ENCODE measurements at places on chromosomes 1 and 21.

DNA sequence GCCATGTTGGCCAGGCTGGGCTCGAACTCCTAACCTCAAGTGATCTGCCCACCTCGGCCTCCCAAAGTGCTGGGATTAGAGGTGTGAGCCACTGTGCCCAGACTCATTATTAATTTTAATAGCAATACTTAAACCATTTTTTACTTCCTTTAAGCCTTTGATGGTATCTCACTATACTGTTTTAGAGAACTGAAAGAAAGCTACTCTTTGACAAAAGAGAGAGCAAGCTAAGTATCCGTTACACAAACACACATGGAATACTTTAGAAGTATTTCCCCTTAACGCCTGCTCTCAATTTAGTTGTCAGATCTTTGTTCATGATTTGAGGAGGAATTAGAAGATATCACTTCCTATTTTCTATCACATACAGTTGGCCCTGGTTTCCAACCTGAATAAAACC lies 189.4 kb downstream of the COP1 start:
- DNase-seq, result no peak

DNA sequence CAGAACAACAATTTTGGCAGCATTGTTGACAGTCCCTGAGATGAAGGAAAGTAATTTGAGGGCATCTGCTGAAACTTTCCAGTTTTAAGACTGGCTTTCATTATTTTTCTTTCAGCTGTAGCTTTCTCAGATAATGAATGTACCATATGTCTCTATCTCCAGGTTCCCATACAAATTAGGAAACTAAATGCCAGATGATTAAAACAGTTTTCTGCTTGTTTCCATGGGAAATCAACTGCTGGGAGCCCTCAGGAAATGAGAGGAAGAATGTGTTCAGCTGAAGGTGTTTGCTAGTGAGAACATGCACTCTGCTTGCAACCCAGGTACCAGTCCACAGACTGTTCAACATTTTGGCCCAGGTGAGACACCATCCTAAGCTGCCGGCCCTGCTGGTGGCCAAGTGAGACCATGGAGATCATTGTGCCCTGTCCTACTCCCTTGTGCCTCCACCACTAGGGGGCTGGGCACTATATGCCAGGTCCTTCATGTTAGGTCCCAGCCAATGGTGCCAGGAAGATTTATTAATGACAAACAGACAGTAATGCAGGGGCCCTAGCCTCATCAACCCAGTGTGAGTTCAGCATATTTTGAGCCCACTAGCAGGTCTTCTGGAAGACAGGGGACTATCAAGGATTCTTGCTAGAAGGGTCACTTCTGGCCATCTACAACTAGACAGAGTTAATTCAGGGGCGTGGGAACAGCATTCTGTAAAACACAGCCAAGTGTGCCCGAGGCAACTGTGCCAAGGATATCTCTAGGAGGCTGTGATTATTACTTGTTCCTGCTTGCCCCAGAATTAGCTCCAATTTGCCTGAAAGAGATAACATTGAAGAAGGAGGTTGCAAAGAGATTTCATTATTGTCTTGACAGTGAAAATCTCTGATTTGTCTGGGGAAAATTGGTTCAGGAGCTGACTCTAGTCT lies 17.0 kb upstream of the LRRC8C start:
- no peak for DNase-seq

- DNase-seq, result no peak
Measured at GRCh38 chr1:244962130-244962529, 97.8 kb upstream of the HNRNPU start.

- DNase-seq, result no peak
Measured at GRCh38 chr21:38183961-38184360, 72.8 kb upstream of the KCNJ15 start.

DNA sequence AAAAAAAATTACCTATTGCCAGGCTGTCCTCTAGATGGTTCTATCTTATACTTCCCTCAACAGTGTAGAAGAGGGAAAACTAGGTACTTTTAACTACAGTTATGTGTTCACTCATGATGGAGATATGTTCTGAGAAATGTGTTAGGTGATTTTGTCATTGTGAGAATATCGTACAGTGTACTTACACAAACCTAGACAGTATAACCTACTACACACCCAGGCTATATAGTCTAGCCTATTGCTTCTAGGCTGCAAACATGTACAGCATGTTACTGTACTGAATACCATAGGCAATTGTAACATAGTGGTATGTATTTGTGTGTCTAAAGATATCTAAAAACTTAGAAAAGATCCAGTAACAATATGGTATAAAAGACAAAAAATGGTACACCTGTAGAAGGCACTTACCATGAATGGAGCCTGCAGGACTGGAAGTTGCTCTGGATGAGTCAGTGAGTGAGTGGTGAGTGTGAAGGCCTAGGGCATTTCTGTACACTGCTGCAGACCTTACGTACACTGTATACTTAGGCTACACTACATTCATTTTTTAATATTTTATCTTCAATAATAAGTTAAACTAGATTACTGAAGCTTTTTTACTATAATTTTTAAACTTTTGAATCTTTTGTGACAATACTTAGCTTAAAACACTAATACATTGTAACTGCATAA lies 13.2 kb downstream of the MGST3 start:
- no peak for DNase-seq

- DNase-seq, result no peak
Measured at GRCh38 chr1:9760824-9761223, 62.9 kb downstream of the CLSTN1 start.

- DNase-seq, result no peak
Measured at GRCh38 chr1:58432851-58433668, 113.5 kb downstream of the OMA1 start.

DNA sequence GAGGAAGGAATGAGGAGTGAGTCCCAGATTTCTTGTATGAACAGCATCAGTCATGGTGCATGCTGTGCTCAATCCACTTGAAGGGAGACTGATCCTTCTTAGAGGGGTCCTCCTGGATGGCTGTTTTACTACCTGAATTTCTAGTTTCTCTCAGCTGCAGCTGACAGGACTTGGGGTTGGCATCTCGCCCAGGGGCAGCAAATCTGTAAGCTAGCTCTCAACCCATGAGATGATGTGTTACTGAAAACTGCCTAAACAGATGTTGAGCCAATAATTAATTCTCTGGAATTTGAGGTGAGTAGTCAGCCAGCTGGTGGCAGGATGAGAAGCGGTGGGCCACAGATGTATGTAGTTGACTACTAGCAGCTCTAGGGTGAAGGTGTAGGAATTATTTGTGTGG lies 19.6 kb downstream of the BACH1 start:
- DNase-seq, result no peak

DNA sequence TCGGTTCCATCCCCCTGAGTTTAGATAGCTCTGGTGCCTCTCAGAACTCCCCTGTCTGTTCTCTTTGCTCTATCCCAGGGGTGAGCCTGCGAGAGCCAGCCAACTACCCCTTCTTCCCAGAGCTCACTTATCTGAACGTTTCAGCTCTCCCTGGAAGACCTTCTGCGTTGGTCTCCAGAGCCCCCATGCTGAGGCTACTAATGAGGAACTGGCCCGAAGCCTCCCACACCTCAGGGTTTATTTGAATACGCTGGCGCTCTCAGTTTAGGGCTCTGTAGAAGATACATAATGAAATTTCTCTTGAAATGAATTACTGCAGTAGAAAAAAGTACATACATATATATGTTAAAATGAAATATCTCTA lies 43.5 kb downstream of the TCEANC2 start:
- DNase-seq, result no peak

DNA sequence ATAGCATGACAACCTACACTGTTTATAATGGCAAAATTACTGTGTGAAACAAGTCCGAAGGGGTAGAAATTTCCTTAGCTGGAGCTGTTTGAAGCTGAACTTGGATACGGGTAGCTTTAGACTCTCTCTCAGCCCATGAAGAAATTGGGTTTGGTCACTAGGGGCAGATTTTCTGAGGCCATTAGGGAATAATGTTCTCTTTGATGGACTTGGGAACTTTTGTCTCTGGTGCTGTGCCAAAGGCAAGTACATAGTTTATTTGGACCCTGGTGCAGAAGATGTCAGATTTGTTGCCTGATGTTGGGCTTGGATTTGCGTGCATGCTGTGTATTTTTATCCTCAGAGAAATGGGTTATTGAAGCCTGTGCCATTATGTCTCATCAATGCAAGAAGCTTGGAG lies 109.6 kb downstream of the VPS13D start:
- DNase-seq, result no peak

DNA sequence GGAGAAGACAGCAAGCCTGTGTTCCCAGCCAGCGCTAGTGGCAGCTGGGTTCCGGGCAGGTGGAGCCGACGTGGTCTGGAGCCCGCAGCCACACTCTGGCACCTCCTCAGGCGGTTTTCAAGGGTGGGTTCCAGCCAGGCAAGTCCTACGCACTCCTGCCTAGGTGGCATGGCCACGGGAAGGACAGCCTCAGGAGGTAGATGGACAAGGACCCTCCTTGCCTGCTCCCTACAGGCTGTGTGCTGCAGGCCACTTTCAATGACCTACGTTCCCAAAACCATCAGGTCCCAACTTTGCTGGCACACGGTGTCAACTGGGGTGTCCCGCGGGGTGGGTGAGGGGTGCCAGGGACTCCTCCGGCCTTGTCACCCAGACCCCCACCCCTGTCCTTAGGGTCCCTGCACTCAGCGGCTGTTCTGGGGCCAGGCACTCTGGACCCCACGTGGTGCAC lies 6.7 kb upstream of the PTGER3 start:
- no peak for DNase-seq

DNA sequence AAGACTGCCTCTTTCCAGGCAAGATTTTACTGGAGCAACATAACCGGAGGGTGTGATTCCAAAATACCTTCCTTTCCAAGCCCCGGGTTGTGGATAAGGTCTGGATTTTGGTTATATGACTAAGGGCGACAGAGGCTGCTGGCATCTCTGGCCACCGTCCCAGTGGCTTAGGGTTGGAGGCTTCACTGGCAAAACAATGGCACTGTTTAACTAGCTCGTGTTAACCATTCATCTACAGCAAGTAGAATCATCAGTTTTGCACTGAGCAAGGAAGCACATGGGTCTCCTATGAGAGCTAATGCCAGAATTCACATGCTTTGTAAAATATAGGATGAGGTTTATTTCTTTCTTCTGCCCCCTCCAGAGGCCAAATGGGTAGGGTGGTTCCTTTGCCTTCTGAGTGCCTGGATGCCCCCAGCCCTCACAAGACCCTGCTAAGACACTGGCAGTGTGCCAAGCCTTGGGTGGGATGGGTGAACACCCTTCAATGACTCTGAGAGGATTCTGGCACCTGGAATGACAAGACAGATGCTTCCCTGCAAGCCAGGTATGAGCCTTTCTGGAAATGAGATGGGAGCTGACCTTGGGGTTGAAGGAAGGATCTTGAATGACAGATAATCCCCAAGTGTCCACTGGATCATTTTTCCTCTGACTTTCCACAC lies 36.8 kb downstream of the DHCR24 start:
- no peak for DNase-seq

GRCh38 chr1:238191170-238191569 lies 300.4 kb upstream of the ZP4 start:
- DNase-seq, result no peak

- no peak for DNase-seq
Measured at GRCh38 chr21:46555225-46555617, 49.7 kb downstream of the S100B start.

GRCh38 chr1:47855230-47855629 lies 142.0 kb downstream of the TRABD2B start:
- no peak for DNase-seq

DNA sequence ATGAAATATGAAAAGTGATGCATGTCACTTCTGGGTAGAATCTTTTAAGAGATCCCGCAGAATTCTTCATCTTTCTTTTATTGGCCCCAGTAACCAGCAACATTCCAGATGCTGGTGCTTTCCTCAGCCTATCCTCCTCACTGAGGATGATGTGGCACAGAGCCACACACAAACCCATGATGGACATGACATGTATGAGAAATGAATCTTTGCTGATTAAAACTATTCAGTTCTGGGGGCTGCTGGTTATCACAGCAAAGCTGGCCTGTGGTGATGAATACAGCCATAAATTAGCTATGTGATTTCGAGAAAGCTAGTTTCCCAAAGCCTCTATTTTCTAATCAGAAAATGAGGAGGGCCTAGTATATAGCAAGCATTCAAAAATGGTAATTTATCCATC lies 8.3 kb upstream of the ERICH3 start:
- DNase-seq, result no peak

DNA sequence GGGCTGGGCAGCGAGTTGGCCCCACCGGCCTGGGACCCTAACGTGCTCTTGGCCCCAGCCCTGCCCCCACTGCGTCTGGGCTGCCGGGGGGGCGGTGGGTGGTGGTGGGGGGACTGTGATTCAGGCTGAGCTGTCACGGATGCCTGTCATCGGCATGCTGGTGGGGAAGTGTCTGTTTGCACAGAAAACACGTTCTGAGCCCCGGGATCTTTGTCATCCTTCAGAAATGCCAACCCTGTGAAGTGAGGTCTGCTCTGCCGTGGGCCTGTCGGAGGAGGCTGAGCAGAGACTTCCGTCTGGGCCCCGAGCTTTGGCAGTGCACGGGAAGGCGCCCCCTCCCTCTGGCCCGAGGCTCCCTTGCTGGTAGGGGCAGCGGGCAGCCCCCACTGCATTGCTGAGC lies 24.3 kb upstream of the PLCH2 start:
- no peak for DNase-seq

- no peak for DNase-seq
Measured at GRCh38 chr1:17192394-17193221, 12.3 kb upstream of the PADI1 start.

- DNase-seq, result no peak
Measured at GRCh38 chr1:50959303-50959912, 659 bp downstream of the FAF1 start.

DNA sequence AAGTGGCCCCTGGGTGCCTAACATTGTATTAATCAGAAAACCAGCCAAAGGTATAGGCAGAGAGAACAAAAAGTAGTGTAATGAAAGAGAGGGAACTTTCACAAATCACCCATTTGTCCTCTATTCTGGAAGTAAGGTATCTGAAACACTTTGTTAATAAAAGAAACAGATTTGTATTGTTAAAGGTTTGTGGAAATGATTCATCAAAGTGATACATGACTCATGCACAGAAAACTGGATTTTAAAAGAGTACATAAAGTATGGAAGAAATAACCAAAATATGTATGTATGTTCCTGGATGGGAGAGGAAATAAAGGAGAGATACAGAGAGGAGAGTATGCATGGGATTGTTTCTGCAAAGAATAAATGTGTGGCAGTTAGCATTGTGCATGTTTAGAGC lies 126.8 kb downstream of the RGS21 start:
- no peak for DNase-seq
